ENCODE measurements at places on chromosomes 12 and 14.
A peak's percentile ranks its signal among the peaks of the same experiment; 100 is the strongest.

DNA sequence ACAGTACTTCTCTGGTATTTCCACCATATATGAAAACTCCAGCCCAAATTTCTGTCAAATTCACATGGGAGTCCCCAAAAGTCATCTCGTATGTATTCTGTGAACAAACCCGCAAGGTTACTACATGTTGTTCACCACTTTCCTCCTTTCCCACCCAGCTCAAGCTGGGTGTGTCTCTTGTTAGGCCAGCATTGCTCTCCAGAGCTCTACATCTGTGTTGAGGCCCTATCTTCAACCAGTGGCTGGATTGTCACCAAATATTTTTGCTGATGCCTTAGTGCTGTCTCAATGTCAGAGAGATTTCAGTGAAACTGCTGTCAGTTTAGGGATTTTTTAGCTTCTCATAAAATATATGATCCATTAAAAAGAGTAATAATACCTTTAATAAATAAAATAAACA, 230.9 kb downstream of the BTG1 start:
- no peak for DNase-seq

DNA sequence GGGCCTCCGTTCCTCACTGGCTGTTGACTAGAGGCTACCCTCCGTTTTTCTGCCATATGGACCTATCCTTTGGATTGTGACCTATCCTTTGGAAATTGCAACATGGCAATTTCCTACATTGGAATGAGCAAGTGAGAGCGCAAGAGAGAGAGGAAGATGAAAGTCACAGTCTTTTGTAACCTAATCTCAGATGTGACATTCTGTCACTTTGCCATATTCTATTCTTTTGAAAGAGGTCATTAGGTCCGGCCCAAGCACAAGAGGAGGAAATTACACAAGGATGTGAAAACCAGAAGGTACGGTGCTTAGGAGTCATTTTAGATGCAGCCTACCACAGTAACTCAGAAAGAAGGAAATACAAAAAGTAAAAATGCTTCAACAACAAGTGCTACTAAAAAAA, 47.3 kb upstream of the SRP54 start:
- no peak for DNase-seq

DNA sequence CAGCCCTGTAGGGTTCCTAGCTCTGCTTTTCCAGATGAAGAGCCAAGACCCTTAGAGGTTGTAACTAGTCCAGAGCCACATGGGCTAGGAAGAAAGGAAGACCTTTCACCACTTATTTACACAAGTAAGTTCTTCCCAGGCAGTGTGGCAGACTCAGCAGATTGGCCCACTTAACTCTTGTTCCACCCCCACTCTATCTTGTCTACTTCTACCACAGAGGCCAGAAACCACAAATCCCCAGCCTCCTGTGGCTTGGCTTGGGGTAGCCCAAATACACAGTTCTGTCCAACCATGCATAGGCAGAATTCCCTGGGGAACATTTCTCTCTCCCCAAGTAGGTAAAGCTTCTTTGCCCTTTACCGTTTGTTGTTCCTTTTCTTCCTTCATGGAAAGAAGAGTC, 383.5 kb downstream of the RGS6 start:
- no peak for DNase-seq

GRCh38 chr14:99230208-99231151, 41.5 kb downstream of the BCL11B start:
- no peak for DNase-seq

DNA sequence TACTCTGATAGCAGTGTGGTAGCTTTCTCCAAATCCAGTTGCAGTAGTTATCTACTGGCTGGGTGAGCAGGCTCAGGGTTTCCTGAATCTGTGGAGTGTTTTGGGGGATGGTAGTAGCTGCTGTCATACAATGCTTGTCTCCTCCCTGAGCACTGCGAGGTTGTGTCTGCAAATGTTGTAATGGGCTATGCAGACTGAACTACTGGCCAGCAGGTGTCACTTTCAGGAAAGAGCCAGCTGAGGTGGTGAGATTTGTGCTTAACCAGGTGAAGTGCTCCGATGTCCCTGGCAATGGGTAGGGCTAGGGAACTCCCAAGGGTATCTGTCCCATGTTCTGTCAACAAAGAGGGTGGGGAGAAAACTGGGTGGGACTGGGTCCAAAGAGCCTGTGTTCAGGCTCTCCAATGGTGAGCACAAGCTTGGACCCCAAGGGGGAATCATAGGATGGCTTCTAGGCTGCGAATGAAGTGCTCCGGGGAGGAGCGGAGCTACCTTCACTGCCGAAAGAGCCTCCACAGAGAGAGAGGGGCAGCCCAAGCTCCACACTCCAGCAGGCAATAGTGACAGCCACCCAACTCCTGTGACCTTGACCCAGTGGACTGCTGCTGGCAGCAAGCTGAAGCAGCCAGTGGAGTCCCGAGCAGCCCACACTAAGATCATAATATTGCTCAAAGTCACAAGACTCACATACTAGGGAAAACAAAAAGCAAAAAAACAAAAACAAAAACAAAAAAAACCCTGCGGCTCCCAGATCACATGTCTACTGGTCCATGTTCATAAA, 1324.0 kb upstream of the USP15 start:
- no peak for DNase-seq

DNA sequence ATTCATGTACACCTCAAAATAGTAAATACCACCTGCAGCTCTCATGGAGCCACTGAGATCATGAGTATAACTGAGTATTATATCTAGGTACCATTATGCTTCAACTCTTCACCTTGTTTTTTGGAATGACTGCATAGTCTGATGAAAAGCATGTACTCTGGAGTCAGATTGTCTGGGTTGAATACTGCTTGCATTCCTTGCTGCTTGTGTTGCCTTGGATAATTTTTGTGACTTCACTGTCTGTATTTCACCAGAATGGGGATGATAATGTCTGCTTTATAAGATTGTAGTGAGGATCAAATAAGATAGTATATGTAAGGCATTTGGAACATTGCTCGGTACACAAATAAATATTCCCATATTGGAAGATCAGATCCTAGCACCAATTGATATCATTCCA, 54.2 kb downstream of the SUSD6 start:
- DNase-seq: peak; percentile 13

DNA sequence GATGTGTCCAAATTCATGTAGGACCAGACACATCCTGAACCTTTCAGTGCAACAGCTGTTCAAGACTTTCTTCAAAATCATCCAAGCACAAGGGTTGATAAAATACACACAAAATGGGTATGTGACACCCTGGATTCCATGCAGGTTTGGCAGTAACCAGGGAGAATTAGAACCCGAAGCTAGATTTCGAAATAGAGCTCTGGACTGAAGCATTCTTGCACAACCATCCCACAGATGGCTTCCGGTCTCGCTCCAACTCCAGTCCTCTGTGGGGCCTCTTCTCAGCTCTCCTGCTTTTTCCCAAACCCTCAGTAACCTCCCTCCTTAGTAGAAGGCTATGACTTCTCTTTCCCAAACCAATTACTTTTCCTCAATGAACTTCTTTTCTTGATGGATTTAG, 171.3 kb downstream of the TTC7B start:
- no peak for DNase-seq

DNA sequence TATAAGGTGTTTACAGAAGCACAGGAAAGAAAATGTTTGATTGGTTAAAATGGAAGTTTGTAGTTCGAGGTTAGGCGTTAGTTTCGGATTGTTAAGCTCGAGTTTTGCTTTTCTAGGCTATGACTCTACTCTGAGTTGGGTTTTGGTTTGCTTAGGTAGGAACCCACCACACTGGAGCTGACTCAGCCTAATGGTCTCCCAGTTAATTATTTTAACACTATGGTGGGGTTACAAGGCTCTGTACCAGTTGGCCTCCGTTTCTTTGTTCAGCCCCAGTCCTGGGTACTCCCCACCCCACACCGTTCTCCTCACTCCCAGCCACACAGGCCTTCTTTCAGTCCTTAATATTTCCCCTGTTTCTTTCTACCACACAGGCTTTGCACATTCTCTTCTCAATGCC, 583.9 kb downstream of the NRXN3 start:
- no peak for DNase-seq

GRCh38 chr12:53738406-53739213, 11.4 kb upstream of the CALCOCO1 start:
- DNase-seq: peak; percentile 60

- no peak for DNase-seq
These were observed 39.9 kb downstream of the RAB35 start for GRCh38 chr12:120076651-120077050.

DNA sequence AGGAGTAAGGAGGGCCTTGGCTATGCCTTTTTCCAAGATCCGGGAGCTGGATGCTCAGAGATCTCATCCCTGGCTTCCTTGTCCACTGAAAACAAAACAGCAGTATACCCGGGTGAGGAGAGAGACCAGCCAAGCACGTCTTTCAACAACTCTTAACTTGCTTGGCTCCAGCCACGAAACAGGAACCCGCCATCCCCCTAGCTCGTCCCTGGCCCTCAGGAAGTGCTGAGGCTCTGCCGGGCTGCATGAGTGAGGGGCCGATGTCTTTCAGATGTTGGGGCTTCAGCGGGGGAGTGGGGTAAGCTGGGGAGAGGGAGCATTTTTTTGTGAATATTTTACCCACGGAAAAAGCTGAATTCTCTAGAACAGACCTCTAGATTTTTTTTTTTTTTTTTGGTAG, 231.1 kb downstream of the CACNA1C start:
- no peak for DNase-seq

DNA sequence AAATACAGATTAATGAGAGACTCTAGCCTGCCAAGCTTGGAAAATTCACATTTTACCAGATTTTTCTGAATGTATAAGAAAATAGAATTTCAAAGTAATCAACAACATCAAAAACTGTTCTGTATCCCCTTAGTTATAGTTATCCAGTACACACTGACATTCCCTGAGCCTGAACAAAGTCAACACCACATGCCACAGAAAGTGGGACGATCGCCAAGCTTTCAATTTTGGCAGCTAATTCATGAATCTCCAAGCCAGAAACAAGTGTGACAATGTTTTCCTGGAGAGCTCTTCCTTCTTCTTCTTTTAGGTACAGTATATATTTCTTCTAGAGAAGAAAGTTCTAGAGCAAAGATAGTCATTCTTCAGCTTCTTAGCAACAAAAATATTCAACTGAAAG, 290.2 kb downstream of the PRKD1 start:
- DNase-seq: no peak

DNA sequence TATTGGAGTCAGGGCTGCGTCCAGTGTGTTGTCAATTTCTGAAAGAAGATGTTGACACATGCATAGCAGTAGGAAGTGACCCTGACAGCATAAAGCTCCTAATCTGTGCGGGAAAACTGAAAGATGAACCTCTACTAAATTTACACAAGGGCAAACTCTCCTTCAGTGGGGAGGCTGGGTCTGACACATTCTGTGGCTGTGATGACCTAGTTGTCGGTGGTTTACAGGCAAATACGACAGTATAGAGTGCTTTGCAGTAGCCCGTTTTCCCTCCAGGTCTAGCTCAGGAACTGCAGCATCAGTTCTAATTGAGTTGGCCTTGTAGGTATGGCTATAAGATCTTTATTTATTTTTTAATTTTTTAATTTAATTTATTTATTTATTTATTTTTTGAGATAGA, 14.8 kb upstream of the GABARAPL1 start:
- no peak for DNase-seq

GRCh38 chr12:110762891-110763290, 20.2 kb upstream of the PPP1CC start:
- no peak for DNase-seq

DNA sequence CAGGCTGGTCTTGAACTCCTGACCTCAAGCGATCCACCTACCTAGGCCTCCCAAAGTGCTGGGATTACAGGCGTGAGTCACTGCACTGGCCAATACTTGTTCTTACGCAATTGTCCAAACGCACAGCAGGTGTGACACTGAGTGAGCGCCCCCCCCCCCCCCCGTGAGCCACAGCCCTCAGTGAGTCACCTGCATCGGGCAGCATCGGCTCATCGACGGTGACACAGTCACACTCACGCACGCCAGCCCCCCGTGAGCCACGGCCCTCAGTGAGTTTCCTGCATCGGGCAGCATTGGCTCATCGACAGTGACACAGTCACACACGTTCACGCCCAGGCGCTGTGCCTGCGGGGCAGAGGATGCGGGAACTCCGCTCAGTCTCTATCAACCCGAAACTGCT, 42.5 kb downstream of the GALNT9 start:
- no peak for DNase-seq

DNA sequence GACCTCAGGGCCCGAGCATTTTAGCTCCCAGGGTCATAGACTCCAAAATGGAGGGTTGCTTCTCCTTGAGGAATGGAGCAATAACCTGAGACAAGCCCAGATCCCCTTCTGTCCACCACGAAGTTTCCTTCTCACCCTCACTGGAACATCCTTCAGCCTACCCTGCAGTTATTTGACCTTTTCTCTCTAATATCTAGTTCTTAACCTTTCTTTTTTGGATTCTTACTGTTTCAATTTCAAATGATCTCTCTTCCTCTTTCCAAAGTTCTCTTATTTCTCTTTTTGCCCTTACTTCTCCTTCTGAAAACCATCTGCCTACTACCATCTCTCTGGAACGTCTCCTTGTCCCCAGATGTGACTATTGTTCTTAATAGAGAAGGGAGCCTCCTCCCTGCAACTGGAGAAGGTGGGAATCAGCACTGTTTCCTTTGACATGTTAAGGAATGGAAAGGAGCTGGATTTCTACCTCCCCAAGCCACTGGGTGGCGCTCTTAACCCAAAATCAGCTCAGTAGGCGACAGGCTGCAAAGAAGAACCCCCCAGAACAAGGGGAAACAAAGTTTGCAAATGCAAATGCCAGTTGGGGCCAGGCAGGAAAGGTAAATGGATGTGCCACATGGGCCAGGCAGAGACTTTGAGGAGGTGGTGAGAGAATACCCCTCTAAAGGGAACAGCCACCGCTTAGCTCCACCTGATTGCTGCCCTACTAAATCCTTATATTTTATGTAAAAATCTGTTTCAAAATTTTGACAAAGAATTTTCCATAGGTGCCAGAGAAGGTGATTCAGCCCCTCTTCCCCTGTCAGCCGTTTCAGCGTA, 22.4 kb upstream of the PDE1B start:
- DNase-seq: peak; percentile 44

- DNase-seq: peak; percentile 48
These were observed 545 bp downstream of the SMARCC2 start for GRCh38 chr12:56188778-56189098.

- DNase-seq: no peak
These were observed 96.1 kb downstream of the PLXNC1 start for GRCh38 chr12:94244165-94245133.

GRCh38 chr14:60544659-60545058, 35.7 kb downstream of the SIX6 start:
- DNase-seq: no peak

DNA sequence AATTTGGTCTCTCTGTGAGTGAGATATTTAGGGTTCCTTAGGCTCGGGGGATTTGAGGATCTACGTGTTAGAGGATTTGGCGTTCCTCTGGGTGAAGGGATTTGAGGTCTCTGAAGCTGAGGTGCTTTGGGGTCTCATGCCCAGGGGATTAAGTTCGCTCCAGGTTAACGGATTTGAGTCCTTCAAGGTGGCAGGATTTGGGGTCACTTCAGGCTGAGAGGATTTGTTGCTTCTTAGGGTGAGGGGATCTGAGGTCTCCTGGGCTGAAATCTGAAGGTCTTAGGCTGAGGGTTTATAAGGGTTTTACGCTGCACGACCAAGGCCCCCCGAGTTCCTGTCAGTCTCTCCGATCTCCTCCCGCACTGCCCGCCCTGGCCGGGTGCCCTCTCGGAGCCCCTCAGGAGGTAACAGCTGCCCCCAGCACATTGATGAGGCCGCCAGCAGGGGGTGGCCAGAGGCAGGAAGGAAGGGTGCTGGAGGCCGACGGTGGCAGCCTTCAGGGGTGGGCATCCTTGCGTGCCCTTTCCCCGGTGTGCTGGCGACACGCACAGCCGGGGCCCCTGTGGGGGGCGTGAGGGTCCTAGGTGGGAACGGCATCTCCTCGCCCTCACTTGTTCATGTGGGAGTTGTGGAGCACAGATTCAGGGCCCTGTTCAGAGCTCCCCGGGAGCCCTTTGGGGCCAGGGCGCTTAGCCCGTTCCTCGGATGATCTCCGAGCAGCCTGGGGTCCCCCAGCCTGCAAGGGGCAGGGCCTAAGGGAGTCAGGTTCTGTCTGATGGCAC, 14.3 kb downstream of the CEP170B start:
- no peak for DNase-seq
